ENCODE measurements at places on chromosomes 2 and 18.
A peak's percentile ranks its signal among the peaks of the same experiment; 100 is the strongest.

DNA sequence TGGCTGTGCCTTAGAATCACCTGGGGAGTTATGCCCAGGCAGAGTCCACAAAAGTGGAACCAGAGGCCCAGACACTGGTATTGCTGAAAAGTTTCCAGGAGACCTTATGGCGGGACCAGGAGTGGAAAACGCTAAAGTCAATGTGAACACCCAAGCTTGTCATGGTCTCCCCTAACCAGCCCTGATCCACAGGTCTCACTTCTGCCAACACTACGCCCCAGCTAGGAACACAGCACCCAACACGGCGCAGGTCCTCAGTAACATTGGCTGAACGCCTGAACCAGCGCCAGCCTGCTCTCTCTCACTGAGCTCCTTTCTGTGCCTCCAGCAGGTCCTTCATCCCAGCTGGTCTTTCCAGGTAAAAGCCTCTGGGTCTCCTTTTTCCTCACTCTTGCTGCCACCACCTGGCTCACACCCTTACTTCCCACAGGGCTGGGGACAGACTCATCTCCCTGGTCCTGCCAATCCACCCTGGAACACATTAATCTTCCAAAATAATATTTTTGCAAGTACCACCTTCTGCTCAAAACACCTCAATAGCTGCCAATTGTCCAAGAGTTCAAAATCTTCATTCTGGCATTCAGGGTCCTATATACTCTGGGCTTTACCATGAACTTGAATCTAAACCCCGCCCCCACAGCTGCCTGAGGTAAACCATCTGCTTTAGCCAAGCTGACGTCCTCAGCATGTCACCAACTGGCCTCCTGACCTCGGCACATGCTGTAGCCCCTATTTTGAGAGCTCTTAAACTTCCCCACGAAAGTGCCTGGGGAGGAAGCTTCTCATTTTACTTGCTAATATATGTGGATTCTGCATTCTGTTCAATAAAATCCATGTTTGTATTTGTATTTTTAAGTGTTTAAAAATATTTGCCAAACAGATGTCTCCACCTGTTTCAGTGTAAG, 34.6 kb downstream of the ADCY3 start:
- no peak for DNase-seq

DNA sequence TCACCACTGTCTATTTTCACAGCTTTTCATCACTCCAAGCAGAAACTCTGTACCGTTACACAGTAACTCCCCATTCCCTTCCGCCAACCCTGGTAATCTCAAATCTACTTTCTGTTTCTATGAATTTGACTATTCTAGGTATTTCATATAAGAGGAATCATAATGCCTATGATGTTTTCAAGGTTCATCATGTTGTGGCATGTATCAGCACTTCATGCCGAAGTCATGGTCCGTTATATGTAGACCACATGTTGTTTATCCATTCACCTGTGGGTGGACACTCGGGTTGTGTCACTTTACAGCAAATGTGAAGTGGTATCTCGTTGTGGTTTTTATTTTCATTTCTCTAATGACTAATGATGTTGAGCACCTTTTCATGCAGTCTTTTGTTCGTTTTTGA, 21.6 kb downstream of the CPSF3 start:
- no peak for DNase-seq

- DNase-seq: no peak
Measured at GRCh38 chr2:205969584-205969983, 116.4 kb downstream of the INO80D start.

- DNase-seq: no peak
Measured at GRCh38 chr2:239233576-239233975, 167.2 kb downstream of the HDAC4 start.

DNA sequence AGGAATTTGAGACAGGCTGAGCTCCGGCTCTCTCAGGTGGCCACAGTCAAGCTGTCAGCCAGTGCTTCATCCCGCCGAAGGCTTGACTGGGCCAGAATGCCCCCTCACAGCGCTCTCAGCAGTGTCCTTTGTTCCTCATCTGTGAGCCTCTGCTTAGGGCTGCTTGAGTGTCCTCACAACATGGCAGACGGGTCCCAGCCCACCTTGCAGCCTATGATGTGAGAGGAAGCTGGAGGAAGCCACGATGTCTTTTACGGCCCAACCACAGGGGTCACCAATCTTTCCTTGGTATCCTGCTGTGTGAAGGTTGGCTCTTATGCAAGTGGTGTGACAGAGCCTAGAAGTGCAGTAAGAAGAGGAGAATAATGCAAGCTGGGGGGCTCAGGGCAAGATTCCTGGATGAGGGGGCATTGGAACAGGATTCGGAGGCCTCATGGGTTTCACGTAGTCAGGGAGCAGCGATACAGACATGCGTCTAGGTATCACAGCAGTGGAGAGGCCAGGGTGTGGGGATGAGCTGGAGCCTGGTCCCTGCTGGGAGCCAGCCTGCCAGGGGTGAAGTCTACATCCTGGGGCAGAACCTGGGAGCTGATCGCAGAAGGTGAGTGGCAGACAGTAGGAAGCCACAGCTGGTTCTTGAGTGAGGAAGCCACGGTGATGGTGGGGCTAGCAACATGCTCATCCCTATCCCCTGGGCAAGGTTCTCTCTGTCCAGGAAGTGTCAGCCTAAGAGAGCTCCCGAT, 234.1 kb downstream of the GLI2 start:
- DNase-seq: no peak

DNA sequence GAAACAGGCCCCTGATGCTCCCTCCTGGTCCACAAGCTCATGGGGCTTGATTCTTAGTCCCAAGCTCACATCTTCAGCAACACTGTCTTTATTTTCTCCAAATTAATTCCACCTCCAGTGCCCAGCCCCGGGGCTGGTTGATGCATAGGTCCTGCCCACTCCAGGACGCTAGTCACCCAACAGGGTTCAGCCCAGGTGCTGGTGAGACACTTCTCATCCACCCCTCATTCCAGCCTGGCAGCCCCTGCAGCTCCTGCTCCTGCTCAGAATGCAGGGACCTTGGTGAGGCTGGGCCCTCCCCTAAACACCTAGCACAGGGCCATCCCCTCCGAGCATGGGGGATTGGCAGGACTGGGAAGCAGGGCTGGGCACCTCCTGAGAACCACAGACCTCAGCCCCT, 25.7 kb downstream of the STEAP3 start:
- no peak for DNase-seq

DNA sequence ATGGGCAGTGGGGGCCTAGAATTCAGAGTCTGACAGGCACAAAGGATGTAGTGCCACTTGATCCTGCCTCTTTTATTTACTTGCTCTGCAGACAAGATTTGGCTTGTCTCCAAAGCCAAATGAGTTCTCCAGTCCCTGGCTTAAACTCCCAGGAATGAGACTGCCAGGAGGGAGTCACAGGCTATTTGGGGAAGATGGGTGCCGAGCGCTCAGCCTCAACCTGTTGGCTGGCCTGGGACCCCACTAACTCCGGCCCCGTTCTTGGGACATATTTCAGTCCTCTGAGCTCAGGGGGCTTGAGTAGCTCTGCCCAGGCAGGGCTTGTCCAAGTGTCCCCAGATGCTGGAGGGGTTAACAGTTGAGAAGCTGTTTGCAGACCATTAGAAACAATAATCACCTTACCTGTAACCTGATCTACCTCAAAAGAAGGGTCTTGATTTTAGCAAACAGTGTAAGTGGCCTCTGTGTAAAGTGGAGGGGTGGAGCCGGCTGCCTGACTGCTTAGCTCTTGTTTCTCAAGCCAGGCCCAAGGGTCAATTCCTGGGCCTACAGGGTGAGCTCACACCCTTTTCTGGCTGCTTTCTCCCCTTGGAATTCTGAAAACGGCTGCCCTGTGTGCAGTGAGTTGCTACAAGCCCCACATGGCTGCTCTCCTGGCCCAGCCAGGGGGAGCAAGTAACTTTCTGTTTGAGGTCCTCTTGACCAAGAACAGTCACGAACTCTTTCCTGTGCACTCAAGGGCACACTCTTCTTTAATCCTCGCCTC, 27.1 kb upstream of the FZD5 start:
- peak; percentile 59 for DNase-seq

DNA sequence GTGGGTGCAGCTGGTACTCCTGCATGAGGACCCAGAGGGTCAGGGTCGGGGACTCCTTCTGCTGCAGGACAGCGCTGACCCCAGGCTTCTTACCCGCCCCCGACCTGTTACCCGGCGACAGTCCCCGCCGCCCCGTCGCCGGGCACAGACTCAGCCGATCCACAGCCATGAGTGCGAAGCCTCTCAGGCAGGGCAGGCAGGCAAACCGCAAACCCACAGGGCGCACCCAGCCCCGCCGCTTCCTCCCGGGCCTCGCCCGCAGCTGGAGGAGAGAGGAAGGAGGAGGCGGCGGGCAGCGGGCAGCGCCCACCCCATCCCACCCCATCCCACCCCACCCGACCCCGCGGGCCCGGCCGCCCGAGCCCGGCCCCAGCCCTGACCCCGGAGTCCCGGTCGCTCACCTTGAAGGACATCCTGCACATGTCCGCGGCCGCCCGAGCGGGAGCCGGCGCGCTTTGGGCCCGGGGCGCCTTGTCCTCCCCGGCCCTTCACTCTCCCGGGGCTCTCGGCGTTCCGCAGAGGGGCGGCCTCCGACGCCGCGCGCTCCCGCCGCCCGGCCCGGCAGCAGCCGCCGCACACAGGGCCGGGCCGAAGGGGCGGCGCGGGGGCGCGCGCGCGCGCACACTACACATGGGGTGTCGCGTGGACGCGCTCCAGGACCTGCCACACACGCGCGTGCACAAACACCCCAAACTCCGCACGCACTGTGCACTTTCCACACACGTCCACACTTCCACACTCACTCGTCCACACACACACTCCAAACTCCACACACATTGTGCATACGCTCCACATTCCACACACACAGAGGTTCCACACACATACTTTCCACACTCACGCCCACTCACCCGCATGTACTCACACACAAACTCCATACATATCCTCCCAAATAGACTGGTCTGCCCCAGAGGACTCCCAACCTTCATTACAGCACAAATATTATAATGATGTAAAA, at the start of gene ANKRD29:
ANKRD29 (minus strand) TSS at position 603 of the 955 bp plus-strand sequence; CDS start at position 422, 181 bp downstream.
- peak; percentile 70 for DNase-seq

- no peak for DNase-seq
Measured at GRCh38 chr2:209633911-209634310, 137.7 kb upstream of the UNC80 start.

- no peak for DNase-seq
Measured at GRCh38 chr2:191225690-191226089, 19.5 kb upstream of the MYO1B start.

DNA sequence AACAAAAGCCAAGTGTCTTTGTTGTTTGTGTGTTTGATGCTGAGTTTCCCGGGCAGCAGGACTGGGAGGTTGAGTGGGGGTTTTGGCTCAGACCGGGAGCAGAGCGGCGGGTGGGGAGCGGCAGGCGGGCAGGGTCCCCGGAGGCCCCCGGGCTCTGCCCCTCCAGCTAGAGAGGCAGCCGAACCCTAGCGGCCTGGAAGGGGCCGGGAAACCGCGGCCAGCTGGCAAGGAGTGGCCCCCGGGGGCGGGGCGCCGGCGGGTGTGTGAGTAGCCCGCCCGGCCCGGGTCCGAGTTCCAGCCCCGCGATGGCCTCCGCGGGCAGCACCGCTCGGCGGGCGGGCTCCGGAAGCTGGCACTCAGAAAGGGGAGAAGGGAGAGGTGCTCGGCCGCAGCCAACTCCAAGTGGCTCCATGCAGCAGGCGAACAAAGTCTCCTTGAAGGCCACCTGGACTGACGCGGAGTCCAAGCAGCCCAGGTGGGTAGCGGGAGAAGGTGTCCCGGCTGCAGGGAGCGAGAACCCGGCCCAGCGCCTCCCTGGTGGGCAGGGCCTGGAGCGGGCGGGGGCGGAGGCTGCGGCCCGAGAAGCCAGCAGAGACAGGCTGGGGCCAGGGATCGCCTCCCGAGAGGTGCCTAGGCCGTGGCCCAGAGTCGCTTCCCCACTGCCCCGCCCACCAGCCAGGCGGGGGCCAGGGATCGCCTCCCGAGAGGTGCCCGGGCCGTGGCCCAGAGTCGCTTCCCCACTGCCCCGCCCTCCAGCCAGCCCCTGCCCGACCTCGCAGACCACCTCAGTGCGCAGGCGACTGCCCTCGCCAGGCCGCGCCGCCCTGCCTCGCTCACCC, at the start of gene ANKRD53:
ANKRD53 (plus strand) TSS at position 290 of the 839 bp plus-strand sequence; CDS start at position 306, 16 bp downstream.
- DNase-seq: peak; percentile 88

GRCh38 chr2:240569523-240569997, 1.3 kb downstream of the RNPEPL1 start:
- no peak for DNase-seq

- no peak for DNase-seq
Measured at GRCh38 chr2:72214429-72215143, 66.9 kb upstream of the CYP26B1 start.

GRCh38 chr2:236862526-236862925, 223.2 kb upstream of the COPS8 start:
- DNase-seq: no peak

DNA sequence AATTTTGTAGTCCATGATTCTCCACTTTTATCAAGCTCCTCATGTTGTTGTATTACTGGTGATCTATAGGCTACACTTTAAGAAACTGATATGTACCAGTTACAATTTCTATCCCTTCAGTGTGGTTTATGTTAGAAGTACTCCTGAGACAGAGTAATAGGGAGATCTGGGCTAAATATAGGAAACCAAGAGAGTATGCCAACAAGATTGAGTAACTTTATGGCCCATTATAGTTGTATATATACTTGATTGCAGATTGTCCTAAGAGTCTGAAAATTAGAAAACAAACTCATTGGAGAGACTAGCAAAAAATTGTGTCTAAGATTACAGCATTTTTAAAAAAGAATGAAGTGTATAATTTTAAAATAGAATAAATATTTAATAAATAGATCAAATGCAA, 605.6 kb downstream of the XIRP2 start:
- DNase-seq: no peak

DNA sequence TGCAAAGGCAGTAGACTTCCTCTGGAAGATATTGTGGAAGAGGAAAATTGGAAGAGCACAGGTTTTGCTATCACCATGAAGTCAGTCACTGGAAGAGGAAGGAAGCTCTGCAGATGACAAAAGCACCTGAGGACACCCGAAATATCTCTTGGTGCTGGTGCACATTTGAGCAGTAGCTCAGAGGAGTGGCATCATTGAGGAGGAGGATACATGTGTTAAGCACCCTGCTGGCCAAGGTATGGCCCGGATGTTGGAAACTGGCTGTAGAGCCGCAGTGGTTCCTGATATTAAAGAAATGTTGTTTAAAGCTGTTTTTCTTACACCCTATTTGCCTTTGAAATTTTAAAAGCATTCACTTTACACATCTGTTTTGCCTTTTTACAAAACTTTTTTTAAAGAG, 32.7 kb upstream of the SCYGR2 start:
- DNase-seq: no peak

GRCh38 chr2:205610437-205610836, 71.9 kb upstream of the NRP2 start:
- no peak for DNase-seq

DNA sequence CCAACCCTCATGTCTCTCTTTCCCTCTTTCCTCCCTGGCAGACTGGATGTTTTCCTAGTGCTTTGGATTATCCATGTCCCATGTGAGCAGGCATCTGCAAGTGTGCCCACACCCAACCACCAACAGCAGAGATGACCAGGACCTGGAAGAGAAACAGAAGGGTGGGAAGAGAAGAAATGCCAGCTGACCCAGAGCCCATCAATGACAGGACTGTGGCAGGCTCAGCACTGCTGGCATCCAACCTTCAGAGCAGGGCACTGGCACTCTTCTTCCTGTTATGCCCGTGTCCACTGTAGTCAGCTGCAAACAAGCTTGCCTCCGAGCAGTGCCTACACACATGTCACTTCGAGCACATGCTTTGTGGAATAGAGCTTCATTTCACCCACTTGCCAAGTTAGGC, 121.1 kb downstream of the TANC1 start:
- DNase-seq: no peak
